ENCODE measurements at places on chromosomes 3 and 15.

DNA sequence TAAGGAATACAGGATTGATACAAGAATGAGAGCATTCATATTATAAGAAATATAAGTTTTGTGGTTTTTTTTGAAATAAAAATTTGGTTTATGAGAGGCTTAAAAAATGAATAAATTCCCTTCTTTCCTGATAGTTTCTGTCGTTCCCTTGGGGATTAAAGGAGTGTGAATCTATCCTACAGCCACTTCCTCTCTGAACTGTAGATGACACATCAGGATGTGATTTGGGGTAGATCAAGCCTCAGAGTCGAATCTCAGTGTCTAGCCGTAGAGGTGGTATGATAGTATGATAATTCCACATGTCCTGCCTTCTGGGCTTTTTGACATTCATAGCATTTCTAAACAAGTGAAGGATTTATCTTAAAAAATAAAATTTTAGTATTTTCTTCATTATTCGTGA lies 343.1 kb downstream of the LPP start:
- no peak for DNase-seq

GRCh38 chr3:44612678-44613077 lies 12.2 kb upstream of the ZNF197 start:
- no peak for DNase-seq

DNA sequence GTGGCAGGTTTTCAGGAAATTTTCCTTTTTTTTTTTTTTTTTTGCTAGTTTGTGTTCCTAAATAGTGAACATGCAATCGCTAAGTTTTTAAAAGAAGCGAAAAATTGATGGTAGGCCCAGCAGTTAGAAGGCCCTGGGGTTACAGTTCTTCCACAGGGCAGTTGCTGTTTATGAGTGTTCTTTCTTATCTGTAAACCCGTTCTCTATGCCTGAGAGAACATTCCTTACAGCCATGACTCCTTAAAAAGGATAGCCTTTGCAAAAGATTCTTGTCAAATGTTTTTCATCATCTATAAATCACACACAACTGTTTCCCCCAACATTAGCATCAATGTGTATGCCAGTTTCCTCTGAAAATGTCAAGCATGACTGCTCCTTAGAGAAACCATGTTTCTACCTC lies 23.8 kb upstream of the MYZAP start:
- no peak for DNase-seq

DNA sequence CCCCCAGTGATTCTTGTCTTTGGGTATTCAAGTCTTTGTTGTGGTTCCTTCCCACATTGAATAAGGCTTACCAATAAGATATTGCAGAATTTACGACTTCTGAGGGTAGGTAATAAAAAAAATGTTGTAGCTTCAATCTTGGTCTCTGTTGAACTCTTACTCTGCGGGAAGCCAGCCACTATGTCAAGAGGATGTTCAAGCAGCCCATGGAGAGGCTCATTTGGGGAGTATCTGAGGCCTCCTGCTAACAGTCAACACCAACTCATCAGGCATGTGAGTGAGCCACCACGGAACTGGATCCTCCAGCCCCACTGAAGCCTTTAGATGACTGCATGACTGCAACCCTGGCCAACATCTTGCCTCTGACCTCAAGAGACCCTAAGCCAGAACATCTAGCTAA lies 3.2 kb upstream of the TBC1D23 start:
- DNase-seq: peak; percentile 78

DNA sequence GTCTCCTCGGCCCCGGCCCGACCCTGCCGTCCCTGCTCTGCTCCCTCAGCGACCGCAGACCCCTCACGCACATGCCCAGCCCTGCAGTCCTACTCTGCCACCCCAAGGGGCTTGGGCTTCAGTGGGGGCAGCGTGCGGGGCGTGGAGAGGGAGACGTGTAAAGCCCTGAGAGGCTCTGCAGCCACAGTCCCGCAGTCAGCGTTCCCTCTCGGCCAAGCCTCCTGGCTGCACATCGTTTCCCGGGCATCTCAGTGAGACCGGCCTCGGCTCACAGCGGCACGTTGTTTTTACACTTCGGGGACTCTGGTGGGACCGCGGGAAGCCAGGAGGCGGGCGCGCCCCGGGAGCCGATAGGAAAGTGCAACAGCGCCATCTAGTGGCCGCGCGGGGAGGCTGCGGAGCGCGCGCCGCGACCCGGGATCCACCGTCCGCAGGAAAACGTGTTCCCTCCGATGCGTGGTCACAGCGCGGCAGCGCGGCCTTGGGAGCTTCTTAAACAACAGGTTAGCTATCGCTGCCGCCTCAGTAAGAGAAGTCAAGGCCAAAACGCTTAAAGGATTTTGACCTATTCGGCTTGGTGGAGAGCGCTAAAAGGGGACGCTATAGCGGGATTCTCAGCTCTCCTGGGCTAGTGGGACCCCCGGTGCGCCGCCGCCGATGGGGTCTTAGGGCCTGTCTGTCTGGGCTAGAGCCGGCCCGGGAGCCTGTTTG lies 226.8 kb upstream of the IGF1R start:
- no peak for DNase-seq

- DNase-seq: no peak
These were observed 107.4 kb upstream of the SLC4A7 start for GRCh38 chr3:27591312-27592210.

DNA sequence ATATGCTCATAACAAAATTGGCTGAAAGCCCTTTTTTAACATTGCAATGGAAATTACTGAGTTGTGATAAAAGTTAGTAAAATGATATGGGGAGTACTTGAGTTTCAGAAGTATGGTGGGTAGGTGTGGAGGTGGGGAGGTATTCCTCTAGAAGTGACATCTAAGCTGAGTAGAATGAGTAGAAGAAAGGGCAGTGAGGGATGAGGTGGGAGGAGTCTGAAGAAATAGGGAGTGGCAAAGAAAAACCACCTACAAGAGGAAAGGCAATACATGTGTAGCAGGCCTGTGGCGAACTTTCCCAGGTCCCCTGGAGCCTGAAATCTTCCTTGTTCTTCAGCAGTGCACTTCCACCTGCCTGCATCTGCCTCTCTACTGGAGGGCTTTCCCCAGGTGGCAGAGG lies 52.8 kb upstream of the DIPK2A start:
- DNase-seq: no peak

DNA sequence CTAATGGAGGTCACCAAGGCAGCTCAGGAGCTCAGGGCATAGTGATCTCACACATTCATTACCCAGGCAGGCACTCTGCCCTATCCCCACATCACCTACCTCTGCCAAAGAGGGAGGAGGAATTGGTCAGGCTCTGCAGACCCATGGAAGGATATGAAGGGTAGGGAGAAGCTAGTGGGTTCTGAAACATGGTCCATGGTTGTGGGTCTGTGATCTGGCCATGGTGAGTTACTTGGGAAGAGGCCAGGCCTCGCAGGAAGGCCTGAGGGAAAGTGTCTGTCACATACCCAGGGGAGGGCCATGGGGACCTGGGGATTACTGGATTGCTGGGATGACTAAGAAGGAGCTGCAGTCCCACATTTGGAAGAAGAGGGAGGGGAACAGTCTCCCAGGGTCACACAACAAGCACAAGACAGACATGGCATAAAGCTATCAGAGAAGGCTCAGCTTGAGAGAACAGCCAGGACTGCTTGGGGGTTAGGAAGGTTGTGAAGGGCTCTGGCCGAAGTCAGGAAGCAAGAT lies 1.4 kb upstream of the PRSS50 start:
- no peak for DNase-seq

GRCh38 chr15:53233801-53234200 lies 443.7 kb upstream of the ONECUT1 start:
- no peak for DNase-seq

Measured in AG09309 (cell line).